Colonic mucosa (tissue), 4 donors: ENCODE measurements at places on chromosomes 7 and 10.

DNA sequence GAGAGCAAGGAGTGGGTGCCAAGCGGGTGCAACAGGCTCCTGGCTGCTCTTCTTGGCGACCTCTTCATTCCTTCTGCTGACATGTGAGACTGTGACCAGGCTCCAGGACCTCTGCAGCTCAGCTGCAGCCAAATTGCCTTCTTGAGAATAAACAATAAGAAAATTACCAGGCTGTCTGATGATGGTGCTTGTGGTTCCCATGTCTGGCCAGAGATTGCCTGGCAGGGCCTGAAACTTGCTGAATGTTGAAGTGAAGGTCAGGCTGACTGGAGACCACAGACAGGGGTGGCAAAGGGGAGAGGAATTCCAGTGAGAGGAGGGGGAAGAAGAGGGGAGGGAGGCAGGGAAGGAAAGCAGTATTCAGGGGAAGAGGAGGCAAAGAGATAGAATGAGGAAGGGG lies 497.4 kb upstream of the PODXL start:
- no peak for DNase-seq

DNA sequence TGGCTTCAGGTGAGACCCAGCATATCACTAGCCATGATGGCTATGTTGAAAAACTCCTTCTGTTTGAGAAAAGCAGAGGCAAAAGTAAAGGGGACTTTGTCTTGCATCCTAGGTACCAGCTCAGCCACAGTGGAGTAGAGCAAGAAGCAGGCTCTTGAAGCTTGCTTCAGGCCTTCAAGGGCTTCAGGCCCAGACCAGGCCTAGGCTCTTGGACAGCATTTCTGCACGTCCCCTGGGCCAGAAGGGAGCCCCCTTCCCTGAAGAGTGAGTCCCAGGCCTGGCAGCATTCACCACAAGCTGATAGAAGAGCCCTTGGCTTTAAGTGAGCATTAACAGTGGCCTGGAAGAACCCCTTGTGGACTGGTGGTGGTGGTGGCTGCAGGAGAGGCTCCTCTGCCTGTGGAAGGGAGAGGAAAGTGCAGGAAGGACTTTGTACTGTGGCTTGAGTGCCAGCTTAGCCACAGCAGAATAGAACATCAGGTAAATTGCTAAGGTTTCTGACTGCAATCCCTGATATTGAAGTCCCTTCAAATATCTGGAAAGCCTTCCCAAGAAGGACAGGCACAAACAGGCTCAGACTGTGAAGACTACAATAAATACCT lies 28.1 kb upstream of the FAM171A1 start:
- no peak for DNase-seq

DNA sequence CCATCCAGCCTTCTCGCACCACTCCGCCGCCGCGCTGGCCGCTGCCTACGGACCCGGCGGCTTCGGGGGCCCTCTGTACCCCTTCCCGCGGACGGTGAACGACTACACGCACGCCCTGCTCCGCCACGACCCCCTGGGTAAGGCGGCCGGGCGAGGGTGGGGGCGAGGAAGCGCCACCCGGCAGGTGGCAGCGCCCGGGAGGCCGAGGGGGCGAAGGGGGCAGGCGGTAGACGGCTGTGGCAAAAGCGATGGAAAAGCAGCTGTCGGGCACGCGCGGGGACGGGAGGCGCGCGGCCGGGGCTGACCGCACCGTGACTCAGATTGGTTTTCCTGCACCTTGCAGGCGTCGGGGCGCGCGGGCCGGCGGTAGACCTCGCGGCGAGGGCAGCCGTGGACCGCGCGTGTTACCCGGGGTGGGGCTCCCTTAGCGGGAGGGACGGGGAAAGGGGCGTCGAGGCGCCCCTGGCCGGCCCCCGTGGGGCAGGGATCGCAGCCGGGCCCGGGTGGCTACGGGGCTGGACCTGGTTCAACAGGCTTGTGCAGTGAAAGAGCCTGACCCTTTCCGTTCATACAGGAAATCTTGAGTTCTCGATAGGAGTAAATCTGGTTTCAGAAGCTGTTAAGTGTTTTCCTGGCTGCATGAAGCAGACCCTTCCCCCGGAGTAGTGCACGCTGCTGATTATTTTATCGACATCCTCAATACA lies 608 bp downstream of the HHEX start:
- peak; percentile 51 for DNase-seq

DNA sequence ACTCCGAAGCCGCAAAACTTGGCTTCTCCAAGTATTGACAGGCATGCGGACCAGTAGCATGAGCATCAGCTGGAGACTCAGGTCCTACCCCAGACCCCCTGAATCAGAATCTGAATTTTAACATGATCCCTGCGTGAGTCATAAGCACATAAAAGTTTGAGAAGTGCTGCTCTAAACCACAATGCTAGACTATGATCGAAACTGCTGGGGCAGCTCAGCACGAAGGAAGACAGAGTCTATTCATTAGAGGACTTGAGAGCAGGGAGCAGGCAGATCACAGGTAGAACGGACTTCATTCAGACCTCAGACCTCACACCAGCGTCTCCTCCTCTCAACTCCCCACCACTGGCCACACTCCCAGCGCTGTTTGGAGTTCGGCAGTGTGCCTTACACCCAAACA lies 16.9 kb downstream of the CAMK2G start:
- DNase-seq: no peak

- no peak for DNase-seq
These were observed 153.9 kb downstream of the CDH23 start for GRCh38 chr10:71550628-71551027.

DNA sequence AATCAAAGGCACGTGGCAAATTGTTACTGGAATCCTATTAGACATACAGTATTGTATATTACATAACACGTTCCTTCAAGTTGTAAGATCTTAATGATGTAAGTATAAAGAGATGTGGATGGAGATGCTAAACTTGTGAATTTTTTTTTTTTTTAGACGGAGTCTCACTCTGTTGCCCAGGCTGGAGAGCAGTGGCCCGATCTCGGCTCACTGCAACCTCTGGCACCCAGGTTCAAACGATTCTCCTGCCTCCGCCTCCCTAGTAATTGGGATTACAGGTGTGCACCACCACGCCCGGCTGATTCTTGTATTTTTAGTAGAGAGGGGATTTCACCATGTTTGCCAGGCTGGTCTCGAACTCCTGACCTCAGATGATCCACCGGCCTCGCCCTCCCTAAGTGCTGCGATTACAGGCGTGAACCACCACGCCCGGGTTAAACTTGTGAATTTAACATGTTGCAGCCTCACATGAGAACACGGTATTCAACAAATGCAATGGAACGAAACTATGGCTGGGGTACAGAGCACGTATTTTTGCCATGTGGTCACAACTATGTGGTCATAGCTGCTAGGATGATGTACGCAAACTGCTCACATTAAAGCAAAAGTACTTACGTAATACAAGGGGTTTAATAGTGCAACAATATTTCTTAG lies 818 bp upstream of the SUPV3L1 start:
- DNase-seq: peak; percentile 20

GRCh38 chr10:31940839-31941653 lies 12.4 kb upstream of the ARHGAP12 start:
- DNase-seq: peak; percentile 44

GRCh38 chr7:7694542-7694941 lies 23.9 kb downstream of the RPA3 start:
- DNase-seq: no peak

- DNase-seq: peak; percentile 66
These were observed 19.7 kb upstream of the CCSER2 start for GRCh38 chr10:84308481-84309304.

- peak; percentile 81 for DNase-seq
These were observed 15.2 kb upstream of the PPP2R2D start for GRCh38 chr10:131885391-131886165.

- DNase-seq: no peak
These were observed 103.5 kb downstream of the GPR26 start for GRCh38 chr10:123769647-123770046.

DNA sequence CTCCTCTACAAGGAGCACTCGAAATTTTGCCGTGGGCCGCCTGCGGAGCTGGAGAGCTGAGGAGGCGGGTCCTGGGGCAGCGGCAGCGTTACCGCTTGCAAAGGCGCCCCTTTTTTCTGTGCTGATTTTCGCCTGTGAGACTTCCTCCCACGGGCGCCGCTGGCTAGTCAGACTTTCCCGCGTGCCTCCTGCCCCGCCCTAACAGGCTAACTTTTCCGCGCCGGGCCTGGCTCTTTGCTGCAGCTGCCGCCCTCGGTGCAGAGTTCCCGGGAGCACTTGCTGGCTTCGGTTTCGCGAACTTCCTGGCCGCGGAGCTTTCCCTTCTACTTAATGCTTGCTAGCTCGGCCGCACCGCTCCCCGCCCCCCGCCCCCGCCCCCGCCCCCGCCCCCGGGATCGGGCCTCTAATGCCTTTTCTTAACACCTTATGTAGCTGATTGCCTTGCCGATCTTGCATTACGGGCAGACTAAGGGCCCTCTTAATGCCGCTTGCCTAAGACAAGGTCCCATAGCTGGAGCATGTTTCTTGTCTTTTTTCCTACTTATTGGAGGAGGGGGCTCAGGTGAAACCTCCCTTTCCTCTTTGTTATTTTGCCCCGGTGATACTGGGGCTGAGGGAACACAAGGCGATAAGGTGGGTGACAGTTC lies 37.9 kb upstream of the RASGEF1A start:
- peak; percentile 80 for DNase-seq

DNA sequence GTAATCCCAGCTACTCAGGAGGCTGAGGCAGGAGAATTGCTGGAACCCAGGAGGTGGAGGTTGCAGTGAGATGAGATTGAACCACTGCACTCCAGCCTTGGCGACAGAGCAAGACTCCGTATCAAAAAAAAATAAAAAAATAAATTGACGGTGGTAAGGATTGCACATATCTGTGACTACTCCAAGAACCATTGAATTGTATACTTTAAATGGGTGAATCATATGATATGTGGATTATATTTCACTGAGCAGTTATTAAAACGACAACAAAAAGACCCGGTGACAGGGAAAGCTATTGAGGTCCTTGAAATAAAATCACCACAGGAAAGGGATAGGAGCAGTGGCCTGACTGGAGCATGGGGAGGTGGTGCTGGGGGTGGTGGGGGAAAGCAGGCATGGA lies 31.2 kb upstream of the COMTD1 start:
- DNase-seq: no peak

- peak; percentile 21 for DNase-seq
These were observed 169.3 kb upstream of the MALRD1 start for GRCh38 chr10:18879284-18879683.

GRCh38 chr10:2826675-2827074 lies 240.7 kb upstream of the PFKP start:
- no peak for DNase-seq

DNA sequence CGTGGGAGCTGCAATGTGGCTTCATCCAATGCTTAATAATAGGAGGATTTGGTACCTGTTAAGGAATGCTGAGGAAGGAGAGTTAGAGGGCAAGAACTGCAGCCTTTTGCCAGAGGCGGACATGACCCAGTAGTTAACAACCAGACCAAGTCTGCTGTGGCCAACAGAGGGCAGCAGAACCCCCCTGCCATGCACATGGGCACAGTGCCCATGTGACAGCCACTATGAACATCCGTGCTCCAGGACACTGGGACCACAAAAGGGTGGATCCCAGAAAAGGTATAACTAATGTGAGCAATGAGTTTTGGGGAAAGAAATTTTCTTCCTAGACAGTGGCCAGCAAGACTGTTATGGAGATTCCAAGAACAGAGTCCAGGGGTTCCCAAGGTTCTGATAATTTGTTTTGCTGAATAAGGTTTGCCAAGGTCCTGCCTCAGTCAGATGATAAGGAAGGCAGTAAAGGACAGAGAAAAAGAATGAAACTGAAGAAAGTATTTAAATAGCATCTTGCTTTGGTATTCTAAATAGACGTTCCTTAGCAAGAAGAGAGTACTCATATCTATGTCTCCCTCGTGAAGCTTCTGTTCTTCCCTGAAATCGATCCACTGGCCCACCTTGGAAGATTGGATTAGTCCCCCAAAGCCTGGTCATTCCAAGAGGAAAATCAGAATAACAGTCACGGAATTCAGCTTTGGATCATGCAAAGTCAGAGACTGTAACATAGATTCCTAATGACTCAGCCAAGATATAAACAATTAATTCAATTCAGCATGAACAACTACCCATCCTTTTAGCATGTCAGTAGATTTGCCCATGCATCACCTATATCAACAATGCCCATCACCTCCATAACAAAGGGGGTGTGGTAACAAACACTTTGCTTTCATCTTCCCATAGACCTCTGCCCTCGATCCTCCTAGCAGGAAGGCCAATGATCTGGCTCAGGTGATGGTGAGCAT lies 56.0 kb downstream of the LGI1 start:
- peak; percentile 75 for DNase-seq

DNA sequence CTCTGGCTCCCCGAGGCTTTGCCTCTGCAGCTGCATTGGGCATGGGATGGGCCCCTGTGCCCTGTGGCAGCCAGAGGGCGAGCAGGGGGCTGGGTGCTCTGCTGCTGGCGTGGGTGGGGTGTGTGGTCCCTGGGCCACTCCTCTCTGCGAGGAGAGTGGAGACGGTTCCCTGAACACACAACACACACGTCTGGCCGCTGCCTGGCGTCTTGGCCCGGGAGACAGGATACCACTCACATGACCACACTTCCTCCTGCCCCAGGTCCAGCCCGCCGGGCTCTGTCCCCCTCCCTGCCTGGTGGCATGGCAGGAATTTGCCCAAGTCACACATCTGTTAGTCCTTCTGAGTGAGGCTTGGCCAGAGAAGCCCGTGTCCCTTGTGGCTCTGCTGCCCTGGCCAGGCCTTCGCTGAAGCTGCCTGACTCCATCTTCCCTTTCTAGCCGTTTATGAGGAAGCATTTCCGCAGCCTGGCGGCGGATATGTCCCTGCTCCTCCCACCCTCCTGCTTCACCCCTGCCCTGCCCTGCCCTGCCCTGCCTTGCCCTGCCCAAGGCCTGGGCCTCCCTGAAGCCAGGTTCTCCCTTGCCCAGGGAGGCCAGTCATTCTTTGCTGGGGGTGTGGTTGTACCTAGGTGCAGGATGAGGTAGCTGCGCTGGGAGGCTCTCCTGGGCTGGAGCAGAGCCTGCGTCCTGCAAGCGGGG lies 3.0 kb downstream of the BRI3 start:
- peak; percentile 92 for DNase-seq

GRCh38 chr7:19210893-19211413 lies 65.7 kb upstream of the FERD3L start:
- DNase-seq: no peak

GRCh38 chr7:49774459-49775064 lies 1.1 kb downstream of the VWC2 start:
- peak; percentile 29 for DNase-seq

- DNase-seq: no peak
These were observed 93.6 kb downstream of the CTNNA3 start for GRCh38 chr10:67602268-67602950.

DNA sequence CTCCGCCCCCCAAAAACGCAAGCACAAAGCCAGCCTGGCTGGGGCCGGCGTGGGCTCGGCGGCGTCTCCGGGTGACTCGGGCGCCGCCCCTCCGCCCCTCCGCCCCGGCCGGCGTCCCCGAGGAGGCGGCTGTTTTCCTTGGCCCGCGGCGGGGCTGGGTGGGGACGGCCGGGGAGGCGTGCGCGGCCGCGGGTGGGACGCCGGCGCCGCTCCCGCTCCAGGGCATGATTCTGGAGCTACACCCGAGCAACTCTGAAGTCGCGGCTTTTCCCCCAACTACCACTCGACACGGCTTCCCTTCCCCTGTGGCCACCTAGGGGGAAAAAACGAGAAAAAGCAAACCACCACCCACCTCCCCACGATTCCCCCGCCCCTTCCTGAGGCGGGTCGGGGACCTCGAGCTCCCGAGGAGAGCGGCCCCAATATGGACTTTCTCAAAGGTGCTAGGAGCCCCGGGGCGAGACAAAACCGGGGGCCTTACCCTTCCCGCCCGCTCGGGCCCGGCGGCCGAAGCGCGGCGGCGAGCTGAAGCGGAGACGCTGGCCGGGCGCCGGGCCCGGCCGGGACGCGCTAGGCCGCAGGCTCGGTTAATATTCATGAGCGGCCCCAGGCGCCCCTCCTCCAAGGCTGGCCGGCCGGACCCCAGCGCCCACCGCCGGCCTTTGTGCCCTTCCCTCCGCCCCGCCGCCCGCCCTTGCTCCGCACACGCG lies 856 bp downstream of the ARHGAP21 start:
- DNase-seq: peak; percentile 64

- no peak for DNase-seq
These were observed 11.6 kb upstream of the ADCK2 start for GRCh38 chr7:140661124-140661523.
